ENCODE measurements at places on chromosomes 5 and 9.

DNA sequence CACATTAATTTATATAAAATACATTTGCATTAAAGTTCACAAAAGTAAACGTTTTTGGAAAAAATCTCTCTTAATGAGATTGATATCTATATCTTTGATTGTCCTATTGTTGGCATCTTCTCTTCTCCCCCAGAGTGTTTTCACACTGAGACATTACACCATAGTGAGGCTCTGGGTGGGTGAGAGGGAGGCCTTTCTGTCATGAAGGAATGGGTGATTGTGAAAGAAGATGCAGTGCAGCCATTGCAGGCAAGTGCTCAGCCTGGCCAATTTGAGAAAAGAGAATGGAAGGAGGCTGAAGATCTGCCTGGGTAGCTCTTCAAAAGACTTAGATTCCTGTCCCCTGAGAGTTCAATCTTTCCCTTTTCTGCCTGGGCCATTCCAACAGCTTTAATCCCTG, 140.8 kb downstream of the SLC12A2 start:
- ATAC-seq, result no peak

DNA sequence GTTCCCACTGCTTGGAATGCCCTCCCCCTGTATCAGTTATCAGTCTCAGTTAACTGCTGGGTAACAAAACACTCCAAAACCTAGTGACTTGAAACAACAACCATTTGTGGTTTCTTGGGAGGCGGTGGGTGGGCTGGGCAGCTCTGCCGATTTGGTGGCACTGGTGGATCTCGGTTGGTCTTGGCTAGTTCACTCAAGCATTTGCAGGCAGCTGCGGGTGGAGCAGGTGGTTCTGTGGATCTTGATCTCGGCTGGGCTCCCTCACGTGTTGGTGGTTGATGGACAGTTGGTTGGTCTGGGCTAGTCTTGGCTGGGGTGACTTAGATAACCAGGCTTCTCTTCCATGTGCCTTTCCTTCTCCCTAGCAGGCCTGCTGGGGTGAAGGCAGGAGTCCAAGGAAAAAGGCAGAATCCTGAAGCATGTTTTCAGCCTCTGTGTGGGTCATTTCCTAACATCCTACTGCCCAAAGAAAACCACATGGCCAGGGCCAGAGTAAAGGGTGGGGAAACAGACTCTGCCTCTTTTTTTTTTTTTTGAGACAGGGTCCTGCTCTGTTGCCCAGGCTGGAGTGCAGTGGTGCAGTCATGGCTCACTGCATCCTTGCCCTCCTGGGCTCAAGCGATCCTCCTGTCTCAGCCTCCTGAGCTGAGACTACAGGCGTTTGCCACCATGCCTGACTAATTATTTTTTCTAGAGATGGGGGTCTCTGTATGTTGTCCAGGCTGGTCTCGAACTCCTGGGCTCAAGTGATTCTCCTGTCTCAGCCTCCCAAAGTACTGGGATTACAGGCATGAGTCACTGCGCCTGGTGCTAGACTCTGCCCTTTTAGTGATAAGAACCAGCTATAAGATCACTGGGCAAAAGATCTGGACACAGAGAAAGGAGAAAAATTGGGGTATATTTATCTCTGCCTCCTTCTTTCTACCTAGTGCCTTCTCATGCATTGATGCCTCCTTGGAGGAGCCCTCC, 183.7 kb downstream of the RGS3 start:
- ATAC-seq, result no peak

DNA sequence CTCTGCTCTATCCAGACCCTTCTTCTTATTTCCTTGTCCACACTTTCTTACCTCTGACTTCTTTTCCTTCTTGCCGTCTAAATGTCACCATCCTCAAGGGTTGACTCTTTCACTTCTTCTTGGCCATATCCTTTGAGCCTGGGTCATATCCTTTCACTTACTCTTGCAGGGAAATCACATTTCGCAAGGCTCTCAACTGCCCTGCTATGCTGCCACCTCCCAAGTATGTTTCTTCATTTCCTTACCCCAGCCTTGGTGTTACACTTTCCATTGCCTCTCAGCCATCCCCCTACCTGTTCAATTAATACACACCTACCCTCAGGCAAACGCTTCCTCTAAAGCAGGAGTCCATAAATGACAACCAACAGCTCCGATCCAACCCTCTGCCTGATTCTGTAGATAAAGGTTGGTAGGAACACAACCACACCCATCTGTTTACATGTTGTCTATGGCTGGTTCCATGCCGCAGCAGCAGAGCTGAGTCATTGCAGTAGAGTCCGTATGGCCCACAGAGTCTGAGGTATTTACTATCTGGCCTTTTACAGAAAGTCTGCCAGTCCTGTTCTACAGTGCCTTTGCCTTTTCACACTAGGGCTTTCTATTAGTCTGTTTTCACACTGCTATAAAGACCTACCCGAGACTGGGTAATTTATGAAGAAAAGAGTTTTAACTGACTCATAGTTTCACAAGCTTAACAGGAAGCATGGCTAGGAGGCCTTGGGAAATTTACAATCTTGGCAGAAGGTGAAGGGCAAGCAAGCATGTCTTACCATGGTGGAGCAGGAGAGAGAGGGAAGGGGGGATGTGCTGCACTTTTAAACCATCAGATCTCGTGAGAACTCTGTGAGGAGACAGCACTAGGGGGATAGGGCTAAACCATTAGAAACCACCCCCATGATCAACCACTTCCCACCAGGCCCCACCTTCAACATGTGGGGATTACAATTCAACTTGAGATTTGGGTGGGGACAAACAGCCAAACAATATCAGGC, 97.9 kb downstream of the SV2C start:
- ATAC-seq, result peak; percentile 49

DNA sequence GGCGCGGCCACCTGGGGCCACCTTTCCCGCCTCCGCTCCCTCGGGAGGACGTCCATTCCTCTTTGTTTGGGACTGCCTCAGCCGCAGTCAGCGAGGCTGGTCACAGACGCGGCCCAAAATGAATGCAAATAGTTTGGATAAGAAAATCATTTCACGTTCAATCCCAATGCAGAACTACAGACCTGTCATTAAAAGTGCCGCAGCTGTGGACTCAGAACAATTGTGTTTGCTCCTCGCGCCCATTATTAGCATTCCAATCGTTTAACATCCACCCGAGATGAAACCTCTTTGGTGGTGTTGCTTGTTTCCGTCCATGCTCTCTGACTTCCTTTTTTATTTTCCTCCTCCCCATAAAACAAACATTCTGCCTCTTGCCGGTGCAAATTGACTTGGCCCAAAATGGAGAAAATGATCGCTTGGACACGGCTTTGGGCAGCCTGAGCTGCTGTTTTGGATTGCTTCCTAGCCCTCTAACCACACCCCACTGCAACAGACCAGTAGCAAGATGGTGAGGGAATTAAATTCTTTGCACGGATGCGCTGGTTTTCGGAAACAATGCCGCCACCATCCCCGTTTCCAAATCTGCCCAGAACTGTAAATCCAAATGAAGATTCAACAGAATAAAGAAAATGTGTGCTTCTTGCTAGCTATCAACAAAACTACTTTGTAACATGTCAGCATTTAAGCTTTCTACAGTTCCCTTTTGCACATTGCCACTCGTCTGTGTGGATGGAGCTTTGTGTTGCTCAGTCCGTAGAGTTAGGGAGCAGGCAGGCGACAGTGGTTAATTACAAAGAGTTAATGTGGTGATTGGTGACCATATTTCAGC, 784 bp downstream of the NLN start:
- ATAC-seq, result no peak

GRCh38 chr5:72063219-72063819, 44.0 kb upstream of the MAP1B start:
- ATAC-seq, result no peak

DNA sequence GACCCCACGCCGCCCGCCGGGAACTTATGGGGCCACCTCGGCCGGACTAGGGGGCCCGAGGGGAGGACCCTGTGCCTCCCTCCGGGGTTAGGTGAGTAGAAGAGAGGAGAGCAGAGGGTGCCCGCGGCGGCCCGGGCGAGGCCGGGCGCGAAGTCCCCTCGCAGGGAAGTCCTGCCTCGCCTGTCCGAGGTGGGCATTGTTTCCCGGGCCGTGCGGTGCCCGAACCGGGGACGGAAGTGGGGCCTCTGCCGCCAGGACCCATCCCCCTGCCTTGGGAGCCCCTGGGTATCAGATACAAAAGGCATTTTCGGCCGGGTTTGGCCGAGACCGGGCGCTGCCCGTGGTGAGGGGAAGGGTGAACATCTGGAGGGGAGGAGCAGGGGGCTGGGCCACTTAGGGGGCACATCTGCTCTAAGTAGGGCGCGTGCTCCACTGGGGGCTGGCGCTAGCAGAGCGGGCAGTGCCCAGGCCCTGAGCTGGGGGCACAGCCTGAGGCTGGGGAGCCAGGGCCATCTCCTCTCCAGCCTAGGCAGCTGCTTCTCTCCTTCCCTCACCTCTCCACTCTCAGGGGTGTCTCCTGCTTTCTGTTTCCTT, 48.2 kb downstream of the DAB2IP start:
- peak; percentile 44 for ATAC-seq

DNA sequence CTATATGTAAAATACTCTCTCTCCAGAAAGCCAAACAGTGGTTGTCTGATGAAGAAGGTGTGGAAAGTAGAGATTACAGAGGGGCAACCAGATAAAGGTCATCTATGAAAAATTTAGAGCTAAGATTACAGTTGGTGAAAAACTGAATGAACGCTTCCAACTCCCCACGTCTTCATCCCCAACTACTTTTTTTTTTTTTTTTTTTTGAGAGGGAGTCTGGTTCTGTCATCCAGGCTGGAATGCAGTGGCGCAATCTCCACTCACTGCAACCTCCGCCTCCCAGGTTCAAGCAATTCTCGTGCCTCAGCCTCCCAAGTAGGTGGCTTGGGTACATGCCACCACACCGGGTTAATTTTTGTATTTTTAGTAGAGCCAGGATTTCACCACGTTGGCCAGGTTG, 64.3 kb downstream of the RAPGEF6 start:
- no peak for ATAC-seq

DNA sequence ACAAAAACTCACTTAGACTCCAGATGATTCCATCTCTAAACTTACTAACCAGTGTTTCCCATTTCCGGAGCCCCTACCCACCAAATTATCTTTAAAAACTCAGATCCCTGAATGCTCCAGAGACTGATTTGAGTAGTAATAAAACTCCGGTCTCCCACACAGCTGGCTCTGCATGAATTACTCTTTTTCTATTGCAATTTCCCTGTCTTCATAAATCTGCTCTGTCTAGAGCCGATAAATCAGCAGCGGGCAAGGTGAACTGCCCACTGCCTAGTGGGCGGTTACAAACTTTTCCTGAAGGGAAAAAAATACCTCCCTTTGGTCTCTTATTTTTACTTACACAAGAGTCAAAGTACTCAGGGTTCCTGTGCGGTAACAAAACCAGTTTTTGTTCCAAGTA, 624.4 kb upstream of the RORB start:
- ATAC-seq, result no peak

- no peak for ATAC-seq
Measured at GRCh38 chr5:64872044-64872443, 103.3 kb downstream of the CWC27 start.

DNA sequence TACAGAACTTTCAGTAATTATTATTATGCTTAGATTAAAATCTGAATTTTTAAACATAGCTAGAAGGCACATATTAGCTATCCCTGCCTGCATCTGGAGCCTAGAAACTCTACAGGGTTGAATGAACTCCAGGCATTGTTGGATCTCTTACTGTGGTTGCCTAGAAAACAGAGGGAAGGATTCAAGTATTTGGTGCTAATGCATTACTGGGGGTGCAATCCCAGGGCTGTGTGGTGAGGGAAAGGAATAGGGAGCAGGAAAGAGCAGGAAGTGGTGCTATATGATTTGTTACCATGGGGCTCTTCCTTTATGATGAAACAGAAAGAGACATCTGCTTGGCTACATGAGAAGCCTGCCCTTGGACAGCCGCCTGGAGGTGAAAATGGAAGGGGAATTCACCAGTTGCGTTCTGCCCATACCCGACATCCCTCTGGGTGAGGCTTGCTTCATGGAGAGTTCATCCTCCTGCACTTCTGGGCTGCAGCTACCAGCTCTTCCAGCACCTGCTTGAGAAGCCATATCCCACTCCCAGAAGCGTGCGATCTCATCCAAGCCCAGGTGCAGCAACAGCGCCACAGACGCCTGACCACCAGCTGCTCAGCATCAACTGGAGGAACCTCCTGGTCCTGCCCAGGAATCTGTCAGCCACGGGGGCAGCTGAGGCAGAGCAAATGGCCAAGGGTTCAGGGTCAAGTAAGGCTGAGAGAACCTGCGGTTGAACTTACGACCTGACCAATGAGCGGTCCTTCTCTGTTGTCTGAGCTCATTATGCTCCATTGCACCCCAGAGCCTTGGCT, 362.8 kb downstream of the SEMA5A start:
- no peak for ATAC-seq

DNA sequence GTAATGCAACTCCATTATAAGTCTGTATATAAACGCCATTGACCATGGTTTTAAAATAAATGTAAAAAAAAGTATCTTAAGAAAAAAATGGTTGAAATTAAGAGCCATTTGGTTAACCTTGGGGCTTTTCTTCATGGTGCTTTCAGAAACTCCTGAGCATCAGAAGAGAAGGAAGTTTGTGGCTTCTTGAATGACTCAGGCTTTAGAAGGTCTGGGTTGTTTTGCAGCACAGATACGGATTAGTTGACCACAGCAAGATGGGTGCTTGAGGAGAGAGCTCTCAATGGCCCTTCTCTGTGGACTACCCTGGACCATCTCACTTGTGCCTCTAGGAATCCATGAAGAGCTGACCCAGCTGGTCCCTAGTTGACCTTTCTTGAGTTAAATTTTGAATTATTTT, 189.5 kb downstream of the TMEM38B start:
- peak; percentile 79 for ATAC-seq

- ATAC-seq, result no peak
Measured at GRCh38 chr5:122896598-122897282, 51.3 kb downstream of the SNX24 start.

- peak; percentile 59 for ATAC-seq
Measured at GRCh38 chr9:4339357-4339756, 39.5 kb upstream of the GLIS3 start.

GRCh38 chr5:160749026-160749425, 103.0 kb downstream of the ATP10B start:
- ATAC-seq, result no peak

GRCh38 chr5:164000241-164000640, 494.8 kb downstream of the MAT2B start:
- ATAC-seq, result no peak

- ATAC-seq, result no peak
Measured at GRCh38 chr5:68381909-68382308, 166.4 kb downstream of the PIK3R1 start.

DNA sequence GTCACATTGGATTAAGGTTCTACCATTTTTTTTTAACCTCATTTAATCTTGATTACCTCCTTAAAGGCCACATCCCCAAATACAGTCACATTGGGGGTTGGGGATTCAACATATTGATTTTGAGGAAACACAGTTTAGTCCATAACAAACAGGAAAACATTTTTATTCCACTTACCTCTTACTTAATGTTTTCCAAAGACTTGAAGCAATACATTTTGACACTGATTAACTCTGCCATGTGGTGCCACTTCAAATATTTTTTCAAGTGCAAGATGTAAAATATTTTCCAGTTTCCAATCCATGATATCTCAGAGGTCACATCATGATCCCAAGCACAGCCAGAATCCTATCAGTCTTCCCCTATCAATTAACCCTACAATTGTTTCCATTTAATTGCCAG, 548.0 kb downstream of the CSNK1G3 start:
- ATAC-seq, result no peak

GRCh38 chr5:89917112-89917511, 492.4 kb downstream of the CETN3 start:
- ATAC-seq, result no peak

GRCh38 chr5:154646745-154647113, 108.4 kb upstream of the LARP1 start:
- ATAC-seq, result peak; percentile 43

- no peak for ATAC-seq
Measured at GRCh38 chr9:903886-904285, 62.4 kb downstream of the DMRT1 start.

All from stimulated activated memory B cell treated with anti-CD40 and anti-IgM and Interleukin-4, amounts not matched to agents 10 μg/mL and 1 μg/mL and 100 μg/mL, for 72 hours (primary cell).